Glutamatergic neuron (in vitro differentiated cells): ENCODE measurements at places on chromosomes 1 and 21. TPM values are rescaled to one million over a fixed set of nuclear protein-coding genes. Genes with fewer than 3 reads are reported as not detected.
A peak's percentile ranks its signal among the peaks of the same experiment; 100 is the strongest.

LCE1D gene
- total RNA-seq: not detected

CFHR5 gene
- not detected for total RNA-seq

HLX gene
- 0.56 TPM for total RNA-seq

AZIN2 gene
- 7.0 TPM for total RNA-seq

AMY1B gene
- not detected for total RNA-seq

ADAMTS1 gene
- total RNA-seq: 1.1 TPM

P3H1 gene
- total RNA-seq: 86.0 TPM

LAX1 gene
- not detected for total RNA-seq

LAD1 gene
- total RNA-seq: 0.25 TPM

LCE1B gene
- total RNA-seq: not detected

WDR64 gene
- total RNA-seq: not detected

SELE gene
- not detected for total RNA-seq

DNMT3L gene
- not detected for total RNA-seq

CYP4B1 gene
- not detected for total RNA-seq

TNNT2 gene
- total RNA-seq: not detected

HMCN1 gene
- total RNA-seq: 0.93 TPM

CHIA gene
- not detected for total RNA-seq

LINGO4 gene
- not detected for total RNA-seq

- peaks cover 6% of the 10 kb centered on the region for H3K36me3 ChIP-seq
- no peaks in the 10 kb centered on the region for H3K4me1 ChIP-seq
- no peak overlapping the region for H3K4me3 ChIP-seq
- peaks cover 6% of the 10 kb centered on the region for H3K27me3 ChIP-seq
- no peak for DNase-seq
- H3K27ac ChIP-seq: no peak overlapping the region
Observed at GRCh38 chr1:97989094-97989680, 68.4 kb upstream of the DPYD start.

DNA sequence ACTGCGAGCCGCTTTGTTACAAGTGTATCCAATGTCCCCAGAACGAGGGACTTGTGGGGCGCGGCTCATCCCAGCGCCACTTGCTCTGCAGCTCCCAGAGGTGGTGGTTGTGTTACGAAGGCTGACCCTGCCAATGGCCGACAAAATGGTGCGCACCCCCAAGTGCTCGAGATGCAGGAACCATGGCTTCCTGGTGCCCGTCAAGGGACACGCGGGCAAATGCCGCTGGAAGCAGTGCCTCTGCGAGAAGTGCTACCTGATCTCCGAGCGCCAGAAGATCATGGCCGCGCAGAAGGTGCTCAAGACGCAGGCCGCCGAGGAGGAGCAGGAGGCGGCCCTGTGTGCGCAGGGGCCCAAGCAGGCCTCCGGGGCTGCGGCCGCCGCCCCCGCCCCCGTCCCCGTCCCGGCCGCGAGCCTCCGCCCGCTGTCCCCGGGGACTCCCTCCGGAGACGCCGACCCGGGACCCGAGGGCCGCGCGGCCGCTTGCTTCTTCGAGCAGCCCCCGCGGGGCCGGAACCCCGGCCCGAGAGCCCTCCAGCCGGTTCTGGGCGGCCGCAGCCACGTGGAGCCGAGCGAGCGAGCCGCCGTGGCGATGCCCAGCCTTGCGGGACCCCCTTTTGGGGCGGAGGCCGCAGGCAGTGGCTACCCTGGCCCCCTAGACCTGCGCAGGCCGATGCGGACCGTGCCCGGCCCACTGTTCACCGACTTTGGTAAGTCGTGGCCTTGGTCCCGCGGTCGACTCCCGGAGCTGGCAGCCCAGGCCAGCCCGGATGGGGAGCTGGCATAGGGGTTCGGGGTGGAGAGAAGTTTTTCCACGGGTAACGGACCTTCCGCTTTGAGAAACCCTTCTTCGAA lies at the start of gene DMRTB1:
Gene DMRTB1, plus strand, starts transcription at position 79 of the 855 bp plus-strand sequence. Its CDS starts 55 bp downstream, at position 134.
- H3K27ac ChIP-seq: no peak within 1 kb of the TSS
- H3K4me1 ChIP-seq: peaks cover 3% of the 10 kb centered on the region
- H3K4me3 ChIP-seq: no peak within 1 kb of the TSS
- H3K27me3 ChIP-seq: no peaks in the 10 kb centered on the region

- peaks cover 11% of the 10 kb centered on the region for H3K27me3 ChIP-seq
- H3K36me3 ChIP-seq: peaks cover 4% of the 10 kb centered on the region
Observed at GRCh38 chr1:53532912-53533311, 73.7 kb downstream of the DMRTB1 start.

- DNase-seq: peak; percentile 44
- peaks cover 6% of the 10 kb centered on the region for H3K4me1 ChIP-seq
- H3K27me3 ChIP-seq: peaks cover 2% of the 10 kb centered on the region
- no peak overlapping the region for H3K27ac ChIP-seq
- peak overlapping the region; percentile 20 for H3K4me3 ChIP-seq
Observed at GRCh38 chr1:88088481-88088880, 595.6 kb upstream of the PKN2 start.

GRCh38 chr1:152495066-152495675 lies 15.4 kb upstream of the LCE5A start:
- no peaks in the 10 kb centered on the region for H3K36me3 ChIP-seq
- no peaks in the 10 kb centered on the region for H3K27me3 ChIP-seq
- H3K27ac ChIP-seq: no peak overlapping the region
- peak; percentile 60 for DNase-seq

DNA sequence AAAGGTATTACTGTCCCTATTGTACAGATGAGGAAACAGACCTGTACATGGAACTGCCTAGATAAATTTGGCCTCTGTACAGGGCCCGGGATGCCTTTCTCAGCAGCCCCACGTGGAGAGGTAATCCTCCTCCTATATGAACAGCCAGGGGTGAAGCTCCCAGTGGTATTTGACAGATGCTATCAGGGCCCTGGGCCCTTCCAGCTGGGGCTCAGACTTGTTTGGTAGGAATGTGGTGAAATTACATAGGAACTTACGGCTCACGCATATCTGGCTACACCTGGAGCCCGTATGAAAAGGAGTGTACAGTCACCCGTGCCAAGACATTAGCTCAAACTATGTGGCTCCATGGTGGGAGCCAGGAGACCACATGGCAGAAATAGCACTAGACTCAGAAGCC lies 24.8 kb upstream of the TCEA3 start:
- H3K27me3 ChIP-seq: peaks cover 6% of the 10 kb centered on the region
- H3K27ac ChIP-seq: no peak overlapping the region
- H3K36me3 ChIP-seq: no peaks in the 10 kb centered on the region
- H3K4me3 ChIP-seq: no peak overlapping the region
- H3K4me1 ChIP-seq: peaks cover 6% of the 10 kb centered on the region

- peaks cover 4% of the 10 kb centered on the region for H3K27me3 ChIP-seq
- no peak for DNase-seq
- H3K27ac ChIP-seq: no peak overlapping the region
Observed at GRCh38 chr1:209769171-209769904, 13.5 kb downstream of the TRAF3IP3 start.

DNA sequence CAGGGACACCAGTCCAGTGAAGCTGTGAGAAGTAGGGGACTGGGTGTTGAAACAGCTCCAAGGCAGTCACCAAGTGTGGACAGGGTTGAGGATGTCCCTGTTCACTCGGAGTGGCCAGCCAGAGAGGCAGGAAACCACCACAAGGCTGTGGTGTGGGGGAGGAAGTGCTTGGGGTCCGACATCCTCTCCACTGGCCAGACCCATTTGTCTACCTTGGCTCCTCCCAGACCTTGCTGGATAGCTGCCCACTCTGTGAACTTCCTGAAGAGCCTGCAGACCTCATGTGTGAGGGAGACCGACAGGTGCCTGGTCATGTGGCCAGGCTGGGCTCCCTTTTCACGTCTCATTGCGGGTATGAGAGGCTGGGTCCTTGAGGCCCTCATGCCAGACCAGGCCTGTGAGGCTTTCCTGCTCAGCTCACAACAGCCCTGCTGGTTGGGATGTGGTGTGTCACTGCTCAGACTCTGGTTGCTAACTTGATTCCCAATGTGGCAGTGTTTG lies 21.8 kb downstream of the CYP4B1 start:
- H3K27ac ChIP-seq: no peak overlapping the region
- DNase-seq: no peak
- no peaks in the 10 kb centered on the region for H3K4me1 ChIP-seq
- no peak overlapping the region for H3K4me3 ChIP-seq

- peak overlapping the region; percentile 67 for H3K4me3 ChIP-seq
- DNase-seq: peak; percentile 37
- H3K36me3 ChIP-seq: no peaks in the 10 kb centered on the region
- no peaks in the 10 kb centered on the region for H3K4me1 ChIP-seq
- H3K27ac ChIP-seq: no peak overlapping the region
Observed at GRCh38 chr1:206909161-206909882, 12.1 kb downstream of the IL24 start.

GRCh38 chr1:15799004-15799867 lies 8.2 kb downstream of the UQCRHL start:
- DNase-seq: no peak
- H3K36me3 ChIP-seq: no peaks in the 10 kb centered on the region
- no peak overlapping the region for H3K4me3 ChIP-seq
- H3K4me1 ChIP-seq: peaks cover 6% of the 10 kb centered on the region
- H3K27me3 ChIP-seq: peaks cover 4% of the 10 kb centered on the region
- H3K27ac ChIP-seq: no peak overlapping the region

DNA sequence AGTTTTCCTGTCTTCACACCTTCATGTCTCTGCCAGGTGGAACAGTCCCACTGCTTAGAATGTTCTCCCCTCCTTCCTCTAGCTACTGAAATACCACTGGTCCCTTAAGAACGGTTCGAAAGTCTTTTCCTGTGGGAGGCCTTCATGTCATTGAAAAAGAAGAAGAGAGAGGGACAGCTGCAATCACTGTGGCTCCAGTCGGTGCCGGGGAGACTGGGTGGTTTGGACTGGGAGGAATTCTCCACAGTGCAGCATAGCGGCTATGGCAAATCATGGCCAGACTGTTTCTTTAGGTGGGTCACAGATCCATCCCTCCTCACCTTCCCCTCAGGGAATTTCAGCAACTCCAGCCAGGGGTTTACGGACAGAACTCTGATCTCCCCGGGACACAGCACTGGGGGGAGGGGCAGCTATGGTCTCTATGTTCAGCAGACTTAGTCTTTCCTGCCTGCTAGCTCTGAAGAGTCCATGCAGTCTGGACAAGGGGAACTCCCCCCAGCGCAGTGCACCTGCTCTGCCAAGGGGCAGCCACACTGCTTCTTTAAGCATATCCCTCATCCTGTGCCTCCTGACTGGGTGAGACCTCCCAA lies 567.2 kb downstream of the SMYD3 start:
- H3K4me3 ChIP-seq: no peak overlapping the region
- peaks cover 5% of the 10 kb centered on the region for H3K36me3 ChIP-seq
- no peak for DNase-seq
- H3K27ac ChIP-seq: no peak overlapping the region

- no peaks in the 10 kb centered on the region for H3K36me3 ChIP-seq
- no peak for DNase-seq
- no peak overlapping the region for H3K4me3 ChIP-seq
- H3K27me3 ChIP-seq: peaks cover 2% of the 10 kb centered on the region
- peaks cover 56% of the 10 kb centered on the region for H3K4me1 ChIP-seq
Observed at GRCh38 chr1:163439471-163439870, 117.7 kb downstream of the NUF2 start.

DNA sequence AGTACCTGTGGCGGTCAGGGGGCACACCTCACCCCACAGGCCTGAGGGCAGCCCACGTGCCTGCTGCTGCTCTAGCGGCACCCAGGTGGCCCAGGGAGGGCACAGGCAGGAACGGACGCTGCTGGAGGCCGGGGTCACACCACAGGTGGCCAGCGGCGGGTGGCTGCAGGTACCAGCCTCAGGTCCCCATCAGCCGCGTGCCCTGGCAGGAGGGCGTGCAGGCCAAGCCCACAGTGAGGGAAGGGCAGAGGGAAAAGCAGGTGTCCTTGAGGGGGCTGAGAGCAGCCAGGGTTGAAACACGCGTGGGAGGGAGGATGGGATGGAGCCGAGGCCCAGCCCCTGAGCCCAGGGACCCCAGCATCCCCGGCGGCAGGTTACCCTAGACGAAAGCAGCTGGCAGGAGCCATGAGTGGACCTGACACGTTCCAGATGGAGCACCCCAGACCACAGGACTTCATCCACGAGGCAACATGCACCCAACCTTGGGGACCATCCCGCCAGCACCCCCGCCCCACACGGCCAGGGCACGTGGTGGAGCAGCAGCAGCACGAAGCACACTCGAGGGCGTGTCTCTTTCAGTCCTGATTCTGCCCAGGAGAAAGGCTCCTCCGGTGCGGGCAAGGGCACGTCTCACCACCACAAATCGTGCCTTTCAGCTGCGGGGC lies 3.7 kb downstream of the SLC19A1 start:
- no peaks in the 10 kb centered on the region for H3K36me3 ChIP-seq
- no peak overlapping the region for H3K27ac ChIP-seq
- H3K4me3 ChIP-seq: no peak overlapping the region
- peak; percentile 16 for DNase-seq
- peaks cover 11% of the 10 kb centered on the region for H3K4me1 ChIP-seq

DNA sequence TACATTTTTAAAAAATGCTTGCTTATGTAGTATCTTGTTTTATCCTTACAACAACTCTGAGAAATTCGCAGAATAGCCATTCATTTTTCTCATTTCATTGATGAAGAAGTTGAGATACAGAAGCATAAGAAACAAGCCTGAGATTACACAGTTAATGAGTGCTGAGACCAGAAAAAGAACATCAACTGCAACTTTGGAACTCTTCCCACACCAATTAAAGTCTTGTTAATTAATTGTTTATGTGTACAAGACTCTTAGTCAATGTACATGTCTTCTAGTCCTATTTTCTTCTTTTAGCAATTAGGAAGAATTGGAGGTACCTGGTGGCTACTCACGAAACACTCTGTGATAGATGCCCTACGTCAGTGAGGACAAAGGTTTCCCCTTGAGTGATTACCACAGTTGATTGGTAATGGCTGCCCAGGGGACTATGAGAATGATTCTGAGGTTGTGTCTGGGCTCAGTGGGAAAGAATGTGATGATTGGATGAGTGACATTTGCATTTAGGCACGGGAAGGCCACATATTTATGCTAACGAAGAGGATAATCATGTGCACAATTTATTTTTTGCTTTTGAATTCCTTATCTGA lies 187.4 kb upstream of the KCNK2 start:
- no peaks in the 10 kb centered on the region for H3K27me3 ChIP-seq
- H3K4me3 ChIP-seq: no peak overlapping the region
- H3K36me3 ChIP-seq: peaks cover 4% of the 10 kb centered on the region
